ENCODE measurements at places on chromosomes 1 and 21.

DNA sequence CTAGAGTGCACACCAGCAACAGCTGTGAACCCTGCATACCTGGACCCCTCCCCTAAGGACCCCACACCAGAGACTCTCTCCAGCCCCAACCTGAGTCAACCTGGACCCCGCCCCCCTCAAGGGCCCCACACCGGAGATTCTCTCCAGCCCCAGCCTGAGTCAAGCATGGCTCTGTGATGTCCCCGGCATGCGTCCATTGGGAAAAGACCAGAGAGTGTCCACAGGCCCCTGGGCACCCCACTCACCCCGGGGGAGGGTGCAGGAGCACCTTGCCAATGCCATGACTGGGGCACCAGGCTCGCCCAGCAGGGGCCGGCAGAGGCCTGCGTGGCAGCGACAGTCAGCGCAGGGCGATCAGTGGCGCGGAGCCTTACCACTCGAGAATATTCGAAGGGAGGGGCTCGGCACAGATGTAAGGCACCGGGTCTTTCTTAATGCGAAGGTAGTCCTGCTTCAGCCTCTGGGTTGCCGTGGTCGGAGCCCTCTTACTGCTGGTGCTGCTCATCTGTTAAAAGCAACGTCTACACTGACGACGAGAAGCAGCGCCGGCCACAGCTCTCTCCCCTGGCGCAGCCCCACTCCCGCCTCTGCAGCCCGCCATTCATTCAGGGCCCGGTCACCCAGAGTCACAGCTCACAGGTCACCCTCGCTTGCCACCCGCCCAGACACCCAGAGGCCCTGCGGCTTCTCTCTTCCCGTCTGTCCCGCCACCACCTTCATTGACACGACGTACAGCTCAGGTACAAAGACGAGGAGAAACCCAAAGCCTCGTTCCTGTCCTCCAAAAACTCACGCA lies 6.0 kb downstream of the UBE2J2 start:
- DNase-seq = no peak

GRCh38 chr1:178540204-178540603 lies 27.3 kb downstream of the TEX35 start:
- DNase-seq = no peak

- DNase-seq = no peak
These were observed 31.0 kb upstream of the H6PD start for GRCh38 chr1:9203511-9203982.

- DNase-seq = no peak
These were observed 133.4 kb downstream of the CASZ1 start for GRCh38 chr1:10662824-10663677.

DNA sequence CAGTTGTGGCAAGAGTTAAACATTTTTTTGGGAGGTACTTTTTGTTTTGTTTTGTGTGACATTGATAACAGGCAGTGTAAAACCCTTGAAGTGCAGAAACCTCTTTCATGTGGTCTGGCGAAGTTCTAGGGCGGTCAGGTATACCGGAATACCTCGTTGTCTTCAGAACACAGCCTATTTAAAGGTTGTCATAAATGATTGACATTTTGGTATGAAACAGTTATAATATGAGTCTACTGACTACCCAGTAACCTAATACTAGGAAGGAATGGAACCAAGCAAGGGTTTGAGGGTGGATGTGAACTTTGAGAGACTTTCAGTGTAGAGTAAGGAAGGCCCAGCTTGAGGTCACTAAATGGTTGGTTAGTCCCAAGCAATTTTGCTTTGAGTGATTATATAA lies 40.5 kb downstream of the PATJ start:
- no peak for DNase-seq

DNA sequence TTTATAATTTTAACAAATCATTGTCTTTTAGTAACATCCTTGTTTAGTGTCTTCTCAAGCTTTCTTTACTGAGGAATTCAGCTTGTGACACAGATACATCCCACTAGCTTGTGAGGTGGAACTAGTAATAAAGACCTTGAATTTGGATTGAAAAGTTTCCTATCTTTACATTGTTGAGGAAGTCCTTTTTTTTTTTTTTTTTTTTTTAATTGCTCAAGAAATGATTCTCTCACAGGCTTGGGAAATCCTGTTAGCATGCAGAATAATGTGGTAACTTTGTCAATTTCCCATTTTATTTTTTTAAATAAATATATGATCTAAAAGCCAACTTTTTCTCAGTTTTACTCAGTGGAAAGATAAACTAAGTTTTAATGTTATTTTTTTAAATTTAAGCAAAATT lies 15.8 kb downstream of the DENND2D start:
- DNase-seq = no peak

DNA sequence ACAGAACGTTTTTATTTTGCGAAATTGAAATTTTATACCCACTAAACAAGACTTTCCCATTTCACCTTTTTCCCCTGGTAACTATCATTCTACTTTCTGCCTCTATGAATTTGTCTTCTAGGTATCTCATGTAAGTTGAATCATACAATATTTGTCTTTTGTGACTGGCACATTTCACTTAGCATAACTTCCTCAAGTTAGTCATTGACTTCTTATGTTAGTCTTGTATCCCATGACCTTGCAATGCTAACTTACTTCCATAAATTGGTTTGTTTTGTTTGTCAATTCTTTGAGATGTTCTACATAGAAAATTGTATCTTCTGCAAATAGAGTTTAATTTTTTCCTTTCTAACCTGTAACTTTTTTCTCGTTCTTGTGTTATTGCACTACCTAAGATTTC lies 26.9 kb downstream of the SH3BP5L start:
- DNase-seq = no peak

- DNase-seq = no peak
These were observed 21.8 kb downstream of the MIS18A start for GRCh38 chr21:32256873-32257620.

DNA sequence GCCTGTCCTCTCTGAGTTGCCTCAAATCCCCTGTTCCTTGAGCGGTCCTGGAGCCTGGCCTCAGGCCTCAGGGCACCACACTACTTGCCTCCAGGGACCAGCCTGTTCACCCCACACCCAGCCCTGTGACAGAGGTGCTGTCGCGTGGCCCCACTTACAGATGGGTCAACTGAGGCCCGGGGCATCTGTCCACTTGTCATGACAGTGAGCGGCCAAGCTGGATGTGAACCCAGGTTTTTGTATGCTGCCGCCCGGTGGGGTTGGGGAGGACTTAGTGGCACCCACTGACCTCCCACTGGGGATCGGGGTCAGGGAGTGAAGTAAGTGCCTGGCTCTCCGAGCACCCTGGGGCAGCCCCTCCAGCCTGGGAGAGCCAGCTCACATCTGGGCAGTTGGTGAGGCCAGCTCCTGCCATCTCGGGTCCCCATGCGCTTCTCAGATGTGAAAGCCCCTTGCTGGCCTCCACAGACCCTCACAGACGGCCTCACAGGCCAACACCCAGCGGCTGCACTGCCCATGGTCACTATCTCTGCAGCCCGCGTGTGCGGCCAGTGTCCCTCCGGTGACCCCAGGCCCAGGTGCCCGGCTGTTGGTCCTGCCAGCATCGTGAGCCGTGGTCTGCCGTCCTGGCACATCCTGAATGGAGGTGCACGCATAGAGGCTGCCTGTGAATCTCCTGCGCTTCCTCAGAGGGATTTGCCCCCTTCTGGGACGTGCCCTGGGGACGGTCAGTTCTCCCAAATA lies 9.3 kb upstream of the FAAP20 start:
- no peak for DNase-seq

GRCh38 chr1:183019860-183020259 lies 3.4 kb upstream of the LAMC1 start:
- DNase-seq = no peak

DNA sequence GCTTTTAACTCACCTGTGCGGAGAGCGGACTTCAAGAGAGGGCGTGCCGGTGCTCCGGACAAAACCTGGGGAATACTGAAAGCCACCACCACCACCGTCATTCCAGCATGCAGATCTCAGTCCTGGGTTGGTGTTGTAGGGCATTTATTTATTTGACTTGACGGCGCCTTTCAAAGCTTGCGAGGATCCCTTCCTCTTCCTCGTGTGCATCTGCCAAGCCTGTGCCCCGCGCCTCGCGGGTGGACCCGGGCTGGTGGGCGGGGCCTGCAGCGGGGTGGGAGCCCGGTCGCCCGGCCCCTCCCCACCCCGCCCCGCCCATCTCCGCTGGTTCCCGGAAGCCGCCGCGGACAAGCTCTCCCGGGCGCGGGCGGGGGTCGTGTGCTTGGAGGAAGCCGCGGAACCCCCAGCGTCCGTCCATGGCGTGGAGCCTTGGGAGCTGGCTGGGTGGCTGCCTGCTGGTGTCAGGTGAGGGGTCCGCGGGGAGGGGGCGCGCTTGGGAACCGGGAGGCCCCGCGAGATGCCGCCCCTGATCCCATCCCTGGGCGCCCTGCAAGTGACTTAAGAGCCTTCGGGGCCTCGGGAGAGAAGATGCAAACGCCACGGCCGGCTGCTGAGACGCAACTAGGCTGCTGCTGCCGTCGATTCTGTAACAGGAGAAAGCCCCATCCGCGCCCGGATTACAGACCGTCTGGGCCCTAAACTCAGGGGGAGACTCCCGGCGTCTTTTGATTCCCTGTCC lies at the start of gene IL10RB:
Gene IL10RB (plus strand): TSS at position 318 of the 739 bp plus-strand sequence. CDS start 99 bp downstream, at position 417.
- DNase-seq = peak; percentile 52

GRCh38 chr21:45440736-45441350 lies 35.9 kb downstream of the COL18A1 start:
- no peak for DNase-seq

- no peak for DNase-seq
These were observed 225.4 kb downstream of the FOXD2 start for GRCh38 chr1:47663286-47663685.

GRCh38 chr1:30652152-30652841 lies 71.1 kb downstream of the MATN1 start:
- DNase-seq = no peak

GRCh38 chr1:193299038-193299437 lies 112.6 kb upstream of the B3GALT2 start:
- no peak for DNase-seq

GRCh38 chr1:28934676-28935075 lies 20.3 kb downstream of the EPB41 start:
- DNase-seq = no peak

DNA sequence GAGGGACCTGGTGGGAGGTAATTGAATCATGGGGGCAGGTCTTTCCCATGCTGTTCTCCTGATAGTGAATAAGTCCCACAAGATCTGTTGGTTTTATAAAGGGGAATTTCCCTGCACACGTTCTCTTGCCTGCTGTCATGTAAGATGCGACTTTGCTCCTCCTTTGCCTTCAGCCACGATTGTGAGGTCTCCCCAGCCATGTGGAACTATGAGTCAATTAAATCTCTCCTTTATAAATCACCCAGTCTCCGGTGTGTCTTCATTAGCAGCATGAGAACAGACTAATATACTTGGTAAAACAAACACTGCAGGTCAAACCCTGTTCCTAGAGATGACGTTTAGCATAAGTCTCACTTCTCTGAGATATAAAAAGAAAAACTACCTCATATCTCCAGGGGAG lies 148.3 kb downstream of the MATN1 start:
- DNase-seq = no peak

GRCh38 chr21:42670884-42671283 lies 17.5 kb downstream of the PDE9A start:
- DNase-seq = no peak

All from dorsolateral prefrontal cortex (tissue), 122 donors.